Activated CD8-positive, alpha-beta T cell treated with anti-CD3 and anti-CD28 coated beads for 36 hours (primary cell): ENCODE measurements at places on chromosomes 16 and 17. TPM values are rescaled to one million over a fixed set of nuclear protein-coding genes. Genes with fewer than 3 reads are reported as not detected.

The KAT8 gene
- 58.7 TPM for total RNA-seq

The LLGL2 gene
- total RNA-seq: 7.4 TPM

- H3K27me3 ChIP-seq: no peaks in the 10 kb centered on the region
- H3K4me3 ChIP-seq: peak overlapping the region; percentile 77
- peak overlapping the region; percentile 96 for H3K27ac ChIP-seq
- peaks cover 30% of the 10 kb centered on the region for H3K4me1 ChIP-seq
- H3K36me3 ChIP-seq: peaks cover 7% of the 10 kb centered on the region
Measured at GRCh38 chr17:80832266-80832676, 159.4 kb upstream of the CHMP6 start.

- H3K4me3 ChIP-seq: no peak overlapping the region
- DNase-seq: no peak
Measured at GRCh38 chr17:37847102-37847501, 77.1 kb upstream of the TBC1D3K start.

GRCh38 chr17:17298108-17298507, 5.1 kb upstream of the NT5M start:
- H3K36me3 ChIP-seq: no peaks in the 10 kb centered on the region
- no peak overlapping the region for H3K27ac ChIP-seq
- peaks cover 32% of the 10 kb centered on the region for H3K4me1 ChIP-seq
- H3K4me3 ChIP-seq: no peak overlapping the region

- H3K36me3 ChIP-seq: no peaks in the 10 kb centered on the region
- no peak overlapping the region for H3K27ac ChIP-seq
- no peak for DNase-seq
- no peaks in the 10 kb centered on the region for H3K4me1 ChIP-seq
Measured at GRCh38 chr17:15422392-15422965, 44.9 kb downstream of the CDRT4 start.

DNA sequence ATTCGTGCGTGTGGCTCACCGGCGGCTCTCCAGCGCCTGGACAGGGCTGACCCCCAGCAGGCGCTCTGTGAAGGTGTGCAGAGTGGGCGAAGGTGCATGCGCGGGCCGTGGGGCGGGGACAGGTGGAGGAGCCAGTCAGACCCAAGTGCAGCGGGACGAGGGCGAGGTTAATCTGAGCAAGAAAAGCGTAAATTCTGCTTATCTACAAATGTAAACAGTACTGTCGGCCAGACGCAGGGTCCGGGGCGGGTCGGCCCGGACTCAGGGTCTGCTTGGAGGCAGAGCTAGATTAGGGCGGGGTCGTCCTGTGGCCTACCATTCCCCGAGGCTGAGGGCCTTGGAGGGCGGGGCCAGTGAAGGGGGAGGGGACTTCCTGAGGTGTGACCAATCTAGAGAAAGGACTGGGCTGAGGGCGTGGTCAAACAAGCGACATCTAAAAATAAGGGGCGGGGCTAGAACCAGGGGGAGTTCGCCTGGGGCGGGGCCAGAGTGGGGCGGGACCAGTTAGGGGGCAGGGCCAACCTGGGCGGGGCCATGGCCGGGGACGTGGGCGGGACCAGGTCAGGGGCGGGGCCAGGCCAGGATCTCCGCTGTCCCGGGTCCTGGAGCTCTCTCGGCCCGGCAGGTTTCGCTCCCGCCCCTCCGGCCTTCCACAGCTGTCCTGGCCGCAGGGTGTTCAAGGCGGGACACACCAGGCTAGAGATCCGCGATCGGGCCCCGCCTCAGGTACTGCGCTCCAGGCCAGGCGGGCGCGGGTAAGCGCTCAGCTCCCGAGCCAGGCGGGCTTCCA, at the start of gene SEC14L5:
SEC14L5 (plus strand) TSS at position 611 of the 790 bp plus-strand sequence. CDS start 994 bp downstream, outside the sequence.
- H3K36me3 ChIP-seq: no peaks in the 10 kb centered on the region
- peak within 1 kb of the TSS; percentile 76 for H3K4me3 ChIP-seq
- H3K27me3 ChIP-seq: peaks cover 39% of the 10 kb centered on the region
- H3K4me1 ChIP-seq: peaks cover 16% of the 10 kb centered on the region
- H3K27ac ChIP-seq: no peak within 1 kb of the TSS
- peak; percentile 96 for DNase-seq

GRCh38 chr16:30137897-30138296, 14.9 kb upstream of the MAPK3 start:
- H3K4me1 ChIP-seq: peaks cover 16% of the 10 kb centered on the region
- no peaks in the 10 kb centered on the region for H3K36me3 ChIP-seq
- H3K27ac ChIP-seq: no peak overlapping the region
- no peak for DNase-seq

DNA sequence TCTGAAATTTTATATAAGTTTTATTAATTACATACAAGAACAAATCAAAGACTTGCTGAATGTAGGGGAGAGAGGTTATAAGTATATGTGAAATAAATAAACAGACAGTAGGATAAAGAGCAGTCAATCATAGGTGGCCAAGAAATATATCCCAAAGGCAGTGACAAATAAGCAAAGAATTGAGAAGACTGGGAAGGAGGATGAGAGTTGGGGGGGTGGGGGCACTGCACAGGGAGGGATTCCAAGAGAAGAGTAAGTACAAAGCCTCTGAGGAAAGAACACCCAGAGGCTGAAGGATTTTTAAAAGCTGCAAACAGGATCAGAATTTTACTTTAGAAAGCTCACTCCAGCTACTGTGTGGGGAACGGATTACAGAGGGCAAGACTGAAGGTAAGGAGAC, 2.8 kb downstream of the PELP1 start:
- peaks cover 44% of the 10 kb centered on the region for H3K36me3 ChIP-seq
- peak overlapping the region; percentile 78 for H3K27ac ChIP-seq
- peak overlapping the region; percentile 79 for H3K4me3 ChIP-seq

GRCh38 chr17:76820039-76820438, 48.2 kb upstream of the MGAT5B start:
- H3K36me3 ChIP-seq: no peaks in the 10 kb centered on the region
- no peak overlapping the region for H3K4me3 ChIP-seq

GRCh38 chr17:79630821-79631639, 20.2 kb upstream of the RBFOX3 start:
- peaks cover 22% of the 10 kb centered on the region for H3K27me3 ChIP-seq
- no peaks in the 10 kb centered on the region for H3K4me1 ChIP-seq
- no peak overlapping the region for H3K4me3 ChIP-seq
- no peak for DNase-seq

DNA sequence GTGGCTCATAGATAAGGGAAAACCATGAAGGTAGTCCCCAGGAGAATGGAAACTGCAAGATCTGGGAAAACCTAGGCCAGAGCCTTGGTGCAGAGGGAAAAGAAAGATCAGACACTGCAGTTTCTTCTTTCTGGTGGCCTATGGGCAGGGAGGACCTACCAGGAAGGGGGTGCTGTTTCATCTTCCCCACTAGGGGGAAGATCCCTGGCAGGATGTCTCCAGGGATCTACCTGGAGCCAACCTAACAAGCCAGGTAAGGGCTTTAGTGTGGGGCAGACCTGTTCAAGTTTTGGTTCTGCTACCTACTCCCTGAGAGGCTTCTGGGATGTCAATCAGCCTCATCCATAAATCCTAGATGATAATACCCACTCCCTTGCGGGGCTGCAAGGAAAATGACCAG, 21.4 kb downstream of the TOM1L2 start:
- no peak for DNase-seq
- H3K27ac ChIP-seq: no peak overlapping the region
- H3K36me3 ChIP-seq: peaks cover 4% of the 10 kb centered on the region
- H3K27me3 ChIP-seq: no peaks in the 10 kb centered on the region
- H3K4me1 ChIP-seq: peaks cover 24% of the 10 kb centered on the region
- no peak overlapping the region for H3K4me3 ChIP-seq

- no peaks in the 10 kb centered on the region for H3K4me1 ChIP-seq
- DNase-seq: peak; percentile 28
- H3K36me3 ChIP-seq: no peaks in the 10 kb centered on the region
- H3K27ac ChIP-seq: no peak overlapping the region
- no peaks in the 10 kb centered on the region for H3K27me3 ChIP-seq
- H3K4me3 ChIP-seq: no peak overlapping the region
Measured at GRCh38 chr16:914440-914839, 56.3 kb downstream of the LMF1 start.

GRCh38 chr16:17302214-17302613, 168.5 kb downstream of the XYLT1 start:
- H3K4me3 ChIP-seq: no peak overlapping the region
- H3K36me3 ChIP-seq: no peaks in the 10 kb centered on the region
- no peak for DNase-seq
- no peaks in the 10 kb centered on the region for H3K27me3 ChIP-seq
